ENCODE measurements at places on chromosomes 5 and 9.

DNA sequence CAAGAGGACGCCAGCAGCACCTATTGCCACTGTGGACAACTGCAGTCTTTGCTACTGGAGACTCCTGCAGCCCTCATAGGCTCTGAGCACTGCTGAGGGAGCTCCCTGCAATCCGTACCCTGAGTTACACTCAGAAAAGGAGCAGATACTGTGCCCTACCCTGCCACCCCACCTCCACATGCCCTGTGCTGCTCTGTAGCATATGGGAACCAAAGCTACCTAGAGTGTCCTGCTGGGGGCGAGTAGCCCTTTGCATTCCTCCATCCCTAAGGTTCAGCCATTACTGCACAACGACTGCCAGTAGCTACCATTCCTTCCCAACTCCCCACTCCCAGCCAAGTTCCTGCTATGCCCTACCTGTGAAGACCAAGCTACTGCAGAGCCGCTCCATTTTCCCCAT lies 90.2 kb upstream of the SNCAIP start:
- H3K27ac ChIP-seq: no peak overlapping the region
- H3K36me3 ChIP-seq: no peaks in the 10 kb centered on the region
- no peaks in the 10 kb centered on the region for H3K4me1 ChIP-seq
- H3K4me3 ChIP-seq: no peak overlapping the region
- no peak for DNase-seq

DNA sequence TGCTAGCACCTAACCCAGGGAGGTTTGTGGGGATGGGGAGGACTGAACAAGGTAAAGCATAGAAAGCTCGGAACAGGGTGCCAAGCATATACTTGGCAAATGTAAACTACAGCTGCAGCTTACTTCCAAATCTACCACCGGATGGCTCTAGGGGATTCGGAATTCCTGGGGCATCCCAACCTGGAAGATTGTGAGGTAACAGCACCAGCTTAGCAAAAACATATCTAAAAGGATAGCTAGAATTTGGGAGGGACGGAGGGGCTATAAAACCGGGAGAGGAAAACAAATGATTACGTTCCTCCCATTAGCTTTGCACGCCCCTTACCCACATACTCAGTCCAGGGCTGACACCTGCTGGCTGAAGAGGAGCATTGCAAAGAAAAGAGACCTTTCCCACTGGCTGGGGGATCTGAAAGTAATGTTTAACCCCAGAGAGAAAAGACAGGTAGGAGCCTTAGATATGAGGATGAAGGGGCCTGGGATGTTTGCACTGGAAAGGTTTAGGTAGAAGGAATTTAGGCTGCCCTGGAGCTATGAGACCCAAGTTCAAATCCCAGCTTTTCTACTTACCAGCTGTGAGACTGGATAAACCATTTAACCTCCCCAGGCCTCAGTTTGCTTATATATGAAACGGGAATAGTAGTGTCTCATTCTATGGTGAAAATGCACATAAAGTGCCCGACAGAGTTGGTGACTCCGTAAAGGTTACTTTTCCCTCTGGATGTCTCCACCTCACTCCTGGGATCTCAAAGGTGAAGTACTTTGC lies 73.6 kb downstream of the FAM114A2 start:
- no peaks in the 10 kb centered on the region for H3K27me3 ChIP-seq
- no peak overlapping the region for H3K4me3 ChIP-seq
- no peaks in the 10 kb centered on the region for H3K4me1 ChIP-seq
- no peak for DNase-seq
- H3K36me3 ChIP-seq: no peaks in the 10 kb centered on the region

GRCh38 chr5:50441493-50441955 lies 436 bp upstream of the EMB start:
- H3K27me3 ChIP-seq: no peaks in the 10 kb centered on the region
- H3K4me3 ChIP-seq: peak overlapping the region; percentile 31
- no peaks in the 10 kb centered on the region for H3K36me3 ChIP-seq
- no peak for DNase-seq
- H3K27ac ChIP-seq: no peak overlapping the region

- H3K4me1 ChIP-seq: no peaks in the 10 kb centered on the region
- H3K27ac ChIP-seq: no peak overlapping the region
- no peak for DNase-seq
- no peaks in the 10 kb centered on the region for H3K27me3 ChIP-seq
- H3K36me3 ChIP-seq: no peaks in the 10 kb centered on the region
Measured at GRCh38 chr9:98931600-98932389, 11.9 kb upstream of the COL15A1 start.

DNA sequence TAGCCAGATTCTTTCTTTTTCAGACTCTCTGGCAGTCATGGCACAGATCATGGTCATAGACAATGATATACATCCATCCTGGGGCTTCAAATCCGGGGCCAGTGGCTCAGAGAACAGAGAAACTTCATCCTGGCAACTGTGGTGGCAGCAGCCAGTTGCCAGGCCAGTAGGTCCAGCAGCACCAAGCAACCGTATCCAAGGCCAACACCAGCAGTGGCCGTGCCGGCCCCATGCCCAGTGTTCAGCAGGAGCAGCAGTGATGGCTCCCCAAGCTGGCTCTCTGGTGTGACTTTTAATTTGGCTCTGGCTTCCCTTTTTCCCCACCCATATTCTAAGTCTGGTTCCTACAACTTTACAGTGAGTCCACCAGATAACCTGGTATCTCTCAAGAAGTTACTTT lies 300.5 kb downstream of the DEPDC1B start:
- no peak overlapping the region for H3K4me3 ChIP-seq
- no peak for DNase-seq
- H3K36me3 ChIP-seq: no peaks in the 10 kb centered on the region
- H3K27me3 ChIP-seq: no peaks in the 10 kb centered on the region

- no peak overlapping the region for H3K27ac ChIP-seq
- H3K27me3 ChIP-seq: no peaks in the 10 kb centered on the region
- H3K4me3 ChIP-seq: no peak overlapping the region
- no peaks in the 10 kb centered on the region for H3K4me1 ChIP-seq
- DNase-seq: no peak
- no peaks in the 10 kb centered on the region for H3K36me3 ChIP-seq
Measured at GRCh38 chr5:103364074-103364473, 105.5 kb downstream of the MACIR start.
